ENCODE measurements at places on chromosomes 11 and 22. TPM values are rescaled to one million over a fixed set of nuclear protein-coding genes. Genes with fewer than 3 reads are reported as not detected.

- peaks cover 90% of the 10 kb centered on the region for H3K36me3 ChIP-seq
- peak overlapping the region; percentile 10 for H3K27ac ChIP-seq
- DNase-seq, result no peak
- H3K4me3 ChIP-seq, result no peak overlapping the region
- H3K27me3 ChIP-seq, result no peaks in the 10 kb centered on the region
Measured at GRCh38 chr22:35322126-35322525, 22.4 kb downstream of the TOM1 start.

INPPL1 gene
- total RNA-seq, result 68.8 TPM

KRTAP5-11 gene
- total RNA-seq, result not detected

- no peaks in the 10 kb centered on the region for H3K27me3 ChIP-seq
- DNase-seq, result no peak
- H3K4me3 ChIP-seq, result no peak overlapping the region
- no peaks in the 10 kb centered on the region for H3K36me3 ChIP-seq
Measured at GRCh38 chr22:33898121-33898520, 22.2 kb downstream of the LARGE1 start.

GRCh38 chr11:61785837-61786402 is 6.5 kb downstream of the TMEM258 start:
- DNase-seq, result no peak
- H3K4me3 ChIP-seq, result no peak overlapping the region
- no peak overlapping the region for H3K27ac ChIP-seq
- H3K36me3 ChIP-seq, result peaks cover 47% of the 10 kb centered on the region

OR5T1 gene
- not detected for total RNA-seq

DNA sequence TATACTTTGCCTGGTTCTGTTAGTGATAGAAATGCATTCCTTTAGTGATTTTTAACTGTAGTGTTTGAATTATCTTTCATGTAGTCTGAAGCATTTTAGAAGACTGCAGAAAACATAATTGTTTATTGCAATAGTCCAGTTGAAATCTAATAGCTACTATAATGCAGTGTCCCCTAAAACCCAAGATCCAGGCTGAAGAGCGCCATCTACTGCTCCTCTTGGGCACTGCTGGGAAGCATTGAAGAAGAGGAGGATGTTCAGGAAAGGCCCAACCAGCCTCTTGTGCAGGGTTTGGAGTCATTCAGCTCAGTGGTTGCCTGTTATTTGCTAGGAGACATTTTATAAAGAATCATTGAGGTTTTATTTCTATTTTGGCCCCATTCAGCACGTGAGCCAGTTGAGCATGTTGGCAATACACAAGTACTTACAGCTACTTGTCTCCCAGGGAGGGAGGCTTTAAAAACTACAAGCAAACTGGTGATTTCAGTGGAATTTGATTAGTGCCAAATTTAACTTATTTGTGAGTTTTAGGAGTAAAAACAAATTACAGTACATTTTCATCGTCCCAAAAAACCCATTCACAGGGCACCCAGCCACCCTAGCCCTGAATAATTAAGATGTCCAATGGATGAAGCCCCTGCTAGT is 74.9 kb upstream of the HORMAD2 start:
- H3K4me1 ChIP-seq, result no peaks in the 10 kb centered on the region
- no peaks in the 10 kb centered on the region for H3K27me3 ChIP-seq
- DNase-seq, result peak; percentile 83
- peaks cover 33% of the 10 kb centered on the region for H3K36me3 ChIP-seq
- no peak overlapping the region for H3K4me3 ChIP-seq

- peak overlapping the region; percentile 88 for H3K27ac ChIP-seq
- peaks cover 98% of the 10 kb centered on the region for H3K4me1 ChIP-seq
- no peak for DNase-seq
- no peak overlapping the region for H3K4me3 ChIP-seq
Measured at GRCh38 chr11:114109206-114110090, 49.9 kb downstream of the ZBTB16 start.

- H3K4me1 ChIP-seq, result no peaks in the 10 kb centered on the region
- DNase-seq, result no peak
- H3K27ac ChIP-seq, result no peak overlapping the region
- no peaks in the 10 kb centered on the region for H3K36me3 ChIP-seq
- no peak overlapping the region for H3K4me3 ChIP-seq
Measured at GRCh38 chr11:34408580-34409172, 30.1 kb upstream of the CAT start.

MAJIN gene
- total RNA-seq, result not detected

- no peaks in the 10 kb centered on the region for H3K27me3 ChIP-seq
- no peaks in the 10 kb centered on the region for H3K36me3 ChIP-seq
Measured at GRCh38 chr22:31148488-31148887, 8.2 kb upstream of the PLA2G3 start.

DNA sequence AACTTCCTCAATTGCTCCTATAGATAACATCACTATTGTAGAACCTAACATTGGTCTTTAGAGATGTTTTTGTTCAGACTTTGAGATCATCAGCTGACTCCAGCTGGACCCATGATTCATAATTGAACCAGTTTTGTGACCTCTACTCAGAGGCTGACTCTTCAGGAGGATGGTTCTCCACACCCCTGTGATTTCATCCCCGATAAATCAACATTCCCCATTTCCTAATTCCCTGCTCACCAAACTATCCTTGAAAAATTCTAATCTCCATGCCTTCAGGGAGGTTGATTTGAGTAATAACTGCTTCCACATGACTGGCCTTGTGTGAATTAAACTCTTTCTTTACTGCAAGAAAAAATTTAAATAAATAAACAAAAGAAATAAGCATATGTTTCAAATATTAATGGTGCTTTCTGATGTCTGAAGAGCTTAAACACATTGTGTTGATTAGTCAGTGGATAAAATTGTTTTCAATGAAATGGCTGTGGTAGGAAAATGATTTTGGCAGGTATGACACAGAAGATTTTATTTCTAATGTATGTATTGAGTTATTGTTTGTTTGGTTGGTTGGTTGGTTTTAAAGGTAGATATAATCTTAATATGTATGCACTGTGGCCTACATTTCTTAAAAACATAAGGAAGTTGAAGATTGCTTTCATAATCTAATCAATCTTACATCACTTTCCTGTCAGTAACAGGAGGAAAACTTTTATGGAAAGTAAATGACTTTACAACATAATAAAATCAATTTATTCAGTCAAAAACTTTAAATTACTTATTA is 427.9 kb upstream of the CCDC179 start:
- no peaks in the 10 kb centered on the region for H3K27me3 ChIP-seq
- H3K36me3 ChIP-seq, result no peaks in the 10 kb centered on the region
- H3K27ac ChIP-seq, result no peak overlapping the region
- no peak for DNase-seq
- H3K4me1 ChIP-seq, result no peaks in the 10 kb centered on the region

RGL4 gene
- not detected for total RNA-seq

TMEM45B gene
- not detected for total RNA-seq

Measured in right atrium auricular region (tissue), 2 donors.